ENCODE measurements at places on chromosomes 12 and 14. TPM values are rescaled to one million over a fixed set of nuclear protein-coding genes. Genes with fewer than 3 reads are reported as not detected.

ESR2 gene
- total RNA-seq, result 0.10 TPM

FOXN3 gene
- total RNA-seq, result 13.9 TPM

OR4M1 gene
- not detected for total RNA-seq

PPM1H gene
- total RNA-seq, result 3.0 TPM

DEPDC4 gene
- 2.4 TPM for total RNA-seq

KCTD10 gene
- 56.3 TPM for total RNA-seq

P2RX2 gene
- total RNA-seq, result not detected

EIF2S3B gene
- total RNA-seq, result 1.4 TPM

HOXC12 gene
- total RNA-seq, result not detected

SCAF11 gene
- total RNA-seq, result 67.1 TPM

JPH4 gene
- total RNA-seq, result 32.5 TPM

FLRT2 gene
- total RNA-seq, result 6.7 TPM

HOXC6 gene
- total RNA-seq, result 2.0 TPM

TAS2R43 gene
- not detected for total RNA-seq

SRRM4 gene
- total RNA-seq, result not detected

GRCh38 chr14:75521415-75522199 is 662 bp upstream of the BATF start:
- DNase-seq, result no peak

- no peak for DNase-seq
Observed at GRCh38 chr14:104335611-104336010, 197.2 kb downstream of the KIF26A start.

GRCh38 chr14:37544407-37544806 is 50.6 kb downstream of the FOXA1 start:
- DNase-seq, result no peak

DNA sequence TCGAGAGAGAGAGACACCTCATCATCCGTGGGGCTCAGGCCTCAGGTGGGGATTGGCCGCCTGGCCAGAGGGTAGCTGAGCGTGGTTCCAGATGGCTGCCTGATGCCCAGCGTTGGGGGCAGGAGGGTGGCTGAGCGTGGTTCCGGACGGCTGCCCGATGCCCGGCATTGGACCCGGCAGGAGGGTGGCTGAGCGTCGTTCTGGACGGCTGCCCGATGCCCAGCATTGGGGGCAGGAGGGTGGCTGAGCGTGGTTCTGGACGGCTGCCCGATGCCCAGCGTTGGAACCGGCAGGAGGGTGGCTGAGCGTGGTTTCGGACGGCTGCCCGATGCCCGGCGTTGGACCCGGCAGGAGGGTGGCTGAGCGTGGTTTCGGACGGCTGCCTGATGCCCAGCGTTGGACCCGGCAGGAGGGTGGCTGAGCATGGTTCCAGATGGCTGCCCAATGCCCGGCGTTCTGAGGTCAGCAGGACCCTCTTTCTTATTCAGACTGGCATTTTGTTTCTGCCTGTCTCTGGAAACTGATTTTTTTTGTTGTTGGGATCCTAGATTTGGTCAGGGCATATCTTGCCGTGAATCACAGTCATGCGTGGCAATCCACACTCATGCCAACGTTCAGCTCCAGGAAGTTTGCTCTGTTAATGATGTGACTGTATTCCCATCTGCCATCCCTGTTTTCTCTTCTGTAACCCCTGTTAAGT is 40.7 kb downstream of the GALNT9 start:
- DNase-seq, result no peak

DNA sequence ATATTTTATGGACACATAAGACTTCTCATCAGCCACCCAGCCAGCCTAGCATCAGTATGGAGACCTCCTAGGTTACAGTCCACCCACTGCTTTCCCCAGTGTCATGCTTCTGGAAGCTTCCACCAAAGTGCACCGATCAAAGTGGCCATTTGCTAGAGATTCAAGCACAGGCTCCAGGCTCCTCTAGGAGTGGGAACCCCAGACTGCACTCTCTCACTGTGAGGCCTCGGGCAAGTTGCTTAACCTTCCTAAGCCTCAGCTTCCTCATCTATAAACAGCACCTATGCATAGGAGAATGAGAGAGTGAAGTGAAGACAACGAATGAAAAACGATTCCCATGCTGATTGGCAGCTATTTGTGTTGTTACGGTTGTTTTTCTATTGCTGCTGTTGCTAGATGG is 94.4 kb downstream of the DICER1 start:
- no peak for DNase-seq

DNA sequence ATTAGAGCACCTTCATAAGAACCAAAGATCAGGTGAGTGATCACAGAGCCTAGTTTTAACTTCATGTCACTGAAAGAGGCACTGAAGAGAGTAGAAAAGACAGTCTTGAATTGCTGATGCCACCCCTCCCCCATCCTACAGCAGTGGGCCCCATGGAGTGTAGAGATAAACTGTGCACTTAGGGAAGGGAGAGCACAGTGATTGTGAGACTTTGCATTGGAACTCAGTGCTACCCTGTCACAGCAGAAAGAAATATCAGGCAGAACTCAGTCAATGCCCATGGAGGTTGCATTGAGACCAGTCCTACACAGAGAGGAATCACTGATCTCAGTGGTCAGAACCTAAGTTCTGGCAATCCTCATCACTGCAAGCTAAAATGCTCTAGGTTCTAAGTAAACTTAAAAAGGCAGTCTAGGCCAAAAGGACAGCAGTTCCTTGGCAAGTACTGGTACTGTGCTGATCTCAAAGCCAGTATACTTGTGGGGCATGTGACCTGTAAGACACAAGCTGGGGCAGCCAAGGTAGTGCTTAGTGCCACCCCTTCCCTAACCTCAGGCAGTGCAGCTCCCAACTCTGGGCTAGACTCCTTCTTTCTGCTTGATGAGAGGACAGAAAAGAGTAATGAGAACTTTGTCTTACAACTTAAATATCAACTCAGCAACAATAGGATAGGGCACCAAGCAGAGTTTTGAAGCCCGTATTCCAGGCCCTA is 94.1 kb downstream of the FSCB start:
- no peak for DNase-seq

- peak; percentile 48 for DNase-seq
Observed at GRCh38 chr12:23099604-23100003, 474.6 kb downstream of the ETNK1 start.

DNA sequence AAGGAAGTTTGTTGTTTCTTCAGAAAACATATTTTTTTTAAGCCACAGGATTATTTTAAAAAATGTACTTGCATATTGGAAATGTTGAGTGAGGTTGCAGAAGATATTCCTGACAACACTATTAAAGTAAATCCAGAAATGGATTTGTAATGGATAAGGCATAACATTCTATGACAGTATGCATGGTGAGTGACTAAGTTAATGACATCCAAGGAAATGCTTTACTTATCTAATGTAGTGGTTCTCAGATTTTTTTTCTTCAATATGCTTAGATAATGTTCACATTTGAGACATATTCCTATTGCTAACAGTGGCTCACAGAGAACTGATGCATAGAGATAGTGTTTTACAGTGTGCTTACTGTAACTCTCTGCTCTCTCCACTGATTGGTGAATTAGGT is 49.4 kb downstream of the ZDHHC17 start:
- DNase-seq, result no peak

GRCh38 chr14:40248671-40249070 is 816.4 kb upstream of the FBXO33 start:
- DNase-seq, result no peak

- no peak for DNase-seq
Observed at GRCh38 chr12:114626-115211, 48.2 kb downstream of the IQSEC3 start.

GRCh38 chr12:101909646-101910045 is 32.3 kb downstream of the DRAM1 start:
- no peak for DNase-seq

DNA sequence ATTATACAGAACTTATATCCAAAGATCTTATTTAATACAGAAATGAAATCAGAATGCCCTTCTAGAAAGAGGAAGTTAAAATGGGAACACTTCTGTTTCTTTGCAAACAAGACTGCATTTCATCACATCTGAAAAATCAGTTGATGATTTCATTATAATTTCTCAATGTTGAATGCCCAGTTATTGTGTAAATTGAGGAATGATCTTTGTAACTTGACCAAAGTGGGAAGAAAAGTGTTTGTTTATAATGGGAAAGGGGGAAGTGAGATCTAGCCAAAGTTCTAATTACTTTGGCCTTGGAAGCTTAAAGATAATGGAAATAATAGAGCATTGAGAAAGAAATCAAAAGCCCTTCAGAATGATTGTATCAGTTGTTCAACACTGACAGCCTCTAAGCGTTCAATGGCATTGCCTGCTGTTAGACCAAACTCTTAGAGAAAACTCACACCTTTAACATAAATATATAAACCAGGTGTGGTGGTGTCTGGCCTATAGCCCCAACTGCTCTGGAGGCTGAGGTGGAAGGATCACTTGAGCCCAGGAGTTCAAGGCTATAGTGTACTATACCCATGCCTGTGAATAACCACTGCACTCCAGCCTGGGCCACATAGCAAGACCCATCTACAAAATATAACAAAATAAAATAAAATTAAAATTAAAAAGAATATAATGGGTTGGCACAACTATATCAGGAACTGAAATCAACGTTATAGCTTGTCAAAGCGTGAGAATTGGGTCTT is 9.9 kb upstream of the LYZ start:
- DNase-seq, result no peak

- DNase-seq, result no peak
Observed at GRCh38 chr12:100778967-100779590, 15.5 kb upstream of the ANO4 start.

DNA sequence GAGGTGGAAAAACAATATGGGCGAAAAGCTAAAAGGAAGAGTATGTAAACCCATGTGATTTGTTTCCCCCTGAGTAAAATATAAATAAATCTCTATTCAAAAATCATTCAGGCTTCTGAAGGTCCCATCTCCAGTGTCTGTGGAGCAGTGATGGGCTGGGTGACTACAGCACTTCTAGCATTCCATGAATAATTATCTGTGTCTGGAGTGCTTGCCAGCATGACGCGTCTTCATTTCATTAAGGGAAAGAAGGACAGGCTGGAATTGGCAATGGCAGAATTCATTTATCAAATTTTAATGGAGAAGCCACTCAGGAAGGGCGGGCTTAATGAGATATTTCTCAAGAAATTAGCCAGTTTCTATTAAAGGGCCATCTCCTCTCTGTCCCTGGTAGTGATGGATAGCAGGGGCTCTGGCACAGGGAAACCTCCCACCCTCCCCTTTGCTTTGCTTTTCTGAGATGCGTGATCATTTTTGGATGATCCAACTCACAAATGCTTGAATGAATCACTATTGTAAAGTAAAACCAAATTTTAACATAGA is 916.3 kb upstream of the SEL1L start:
- no peak for DNase-seq

DNA sequence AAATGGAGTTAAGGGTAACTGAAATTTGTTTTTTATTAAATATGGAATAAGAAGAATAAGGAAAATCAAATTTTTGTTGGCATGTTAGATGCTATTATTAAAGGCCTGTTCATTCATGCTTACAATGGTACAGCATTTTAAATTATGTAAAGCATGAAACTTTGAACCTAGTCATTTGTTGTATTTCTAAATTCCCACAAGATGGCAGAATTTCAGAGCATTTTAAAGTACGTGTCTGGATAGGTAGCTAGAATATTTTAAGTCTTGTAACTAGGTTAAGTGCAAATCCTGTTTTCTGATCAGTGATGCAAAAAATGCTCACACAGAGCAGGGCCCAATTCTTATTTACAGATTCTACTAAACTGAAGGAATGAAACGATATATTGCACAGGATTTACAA is 585.6 kb upstream of the MIS18BP1 start:
- no peak for DNase-seq

DNA sequence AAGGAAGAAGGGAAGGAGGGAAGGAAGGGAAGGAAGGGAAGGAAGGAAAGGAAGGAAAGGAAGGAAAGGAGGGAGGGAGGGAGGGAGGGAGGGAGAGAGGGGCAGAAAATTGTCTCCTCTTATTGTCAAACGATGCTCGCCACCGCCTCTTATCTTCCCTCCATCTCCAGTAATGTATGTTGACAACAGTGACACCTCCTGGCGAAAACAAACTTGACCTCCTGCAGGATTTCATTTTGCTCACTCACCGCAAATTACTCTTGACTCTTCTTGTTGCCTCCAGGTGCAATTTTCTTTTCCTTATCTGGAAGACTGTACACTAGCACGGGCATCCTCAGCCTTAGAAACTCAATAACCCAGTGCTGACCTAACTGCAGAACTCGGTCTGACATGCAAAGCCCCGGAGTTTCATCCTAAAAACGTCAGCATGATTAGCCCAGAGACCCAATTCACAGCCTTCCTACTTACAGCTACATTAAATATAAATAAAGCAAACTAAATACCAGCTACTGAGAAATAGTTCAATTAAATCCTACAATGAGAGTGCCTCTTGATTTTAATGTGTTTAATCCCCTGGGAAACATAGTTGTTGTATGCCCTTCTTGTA is 512.4 kb upstream of the TMPO start:
- peak; percentile 38 for DNase-seq

DNA sequence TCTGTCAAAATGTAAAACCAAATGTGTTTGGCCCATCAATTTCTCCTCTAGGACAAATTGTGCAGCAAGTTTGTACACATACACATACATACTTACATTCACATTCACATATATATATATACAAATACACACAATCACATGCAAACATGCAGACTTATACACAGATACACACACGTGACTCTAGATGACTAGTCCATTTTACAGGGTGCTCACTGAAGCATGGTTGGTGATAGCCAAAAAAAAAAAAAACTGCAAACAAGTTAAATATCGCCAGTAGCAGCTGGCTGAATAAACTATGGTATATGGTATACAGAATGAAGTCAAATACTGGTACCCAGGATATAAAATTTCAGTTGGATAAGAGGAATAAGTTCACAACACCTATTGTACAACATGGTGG is 77.9 kb downstream of the SLC25A21 start:
- DNase-seq, result no peak

DNA sequence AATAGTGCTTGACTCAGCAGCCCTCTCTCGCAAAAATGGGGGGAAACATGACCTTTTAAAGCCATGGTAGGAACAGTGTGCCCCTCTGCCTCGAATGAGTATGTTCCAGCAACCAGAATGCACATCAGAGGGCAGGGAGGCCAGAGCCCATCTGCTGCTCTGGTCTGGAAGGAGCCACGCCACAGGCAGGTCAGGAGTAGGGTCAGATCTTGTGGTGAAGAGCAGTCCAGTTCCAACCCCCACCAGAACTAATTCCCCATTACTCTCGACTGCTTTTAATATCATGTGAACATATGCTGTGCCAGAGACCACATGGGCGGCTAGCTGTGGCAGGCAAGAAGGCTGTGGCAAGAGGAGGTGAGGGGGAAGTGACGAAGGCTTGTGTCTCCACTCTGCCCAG is 34.6 kb upstream of the TMX1 start:
- no peak for DNase-seq

- no peak for DNase-seq
Observed at GRCh38 chr12:46910830-46911229, 85.0 kb upstream of the SLC38A4 start.

Data from HT1080 (cell line).